ENCODE measurements at places on chromosomes 12 and 14.

- DNase-seq, result no peak
- peaks cover 86% of the 10 kb centered on the region for H3K36me3 ChIP-seq
- H3K4me3 ChIP-seq, result no peak overlapping the region
- H3K27me3 ChIP-seq, result no peaks in the 10 kb centered on the region
- H3K27ac ChIP-seq, result peak overlapping the region; percentile 22
Measured at GRCh38 chr12:123614110-123614509, 12.2 kb downstream of the DDX55 start.

- H3K4me3 ChIP-seq, result no peak overlapping the region
- peaks cover 35% of the 10 kb centered on the region for H3K4me1 ChIP-seq
- DNase-seq, result peak; percentile 19
- H3K36me3 ChIP-seq, result peaks cover 11% of the 10 kb centered on the region
- no peaks in the 10 kb centered on the region for H3K27me3 ChIP-seq
- H3K27ac ChIP-seq, result no peak overlapping the region
Measured at GRCh38 chr14:97177016-97177415, 379.8 kb downstream of the VRK1 start.

DNA sequence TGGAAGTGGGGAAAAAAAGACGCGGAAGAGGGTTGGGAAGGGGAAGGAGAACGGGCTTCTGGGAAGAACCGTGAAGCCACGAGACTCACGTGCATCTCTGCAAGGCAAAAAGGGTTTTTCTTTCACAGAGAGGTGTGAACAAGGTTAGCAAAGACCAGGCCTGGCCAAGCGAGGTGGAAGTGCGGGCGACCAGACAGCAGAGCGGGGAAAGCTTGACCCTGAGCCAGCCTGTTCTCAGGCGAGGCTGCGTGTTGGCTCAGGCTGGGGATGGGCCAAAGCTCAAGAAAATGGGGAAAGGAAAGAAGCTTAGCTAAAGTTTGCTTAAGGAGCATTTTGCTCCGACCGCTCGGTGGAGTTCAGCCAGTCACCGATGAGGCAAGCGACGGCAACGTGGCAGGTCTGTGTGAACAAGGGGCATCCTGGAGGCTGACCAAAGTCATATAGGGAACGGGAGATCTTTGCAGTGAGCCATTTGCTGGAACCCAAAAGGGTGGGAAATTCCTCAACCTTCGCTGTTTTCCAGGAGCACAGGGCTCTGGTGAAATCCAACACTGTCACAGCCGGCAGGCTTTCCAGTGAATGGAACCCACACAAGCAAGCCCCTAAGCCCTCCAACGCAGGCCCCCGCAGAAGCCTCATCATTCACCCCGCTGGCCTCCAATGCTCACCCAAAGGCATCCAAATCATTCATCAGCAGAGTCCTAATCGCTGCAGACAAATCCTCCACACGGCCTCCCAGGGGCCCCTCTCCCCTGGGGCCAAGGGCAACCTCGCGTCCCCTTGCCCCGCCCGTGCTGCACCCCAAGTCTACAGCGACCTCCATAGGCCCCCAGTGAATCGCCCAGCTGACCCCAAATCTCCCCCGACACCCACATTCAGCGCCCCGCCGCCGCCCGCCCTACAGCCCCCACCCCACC, 754 bp downstream of the ZNF605 start:
- DNase-seq, result no peak
- H3K27ac ChIP-seq, result peak overlapping the region; percentile 80
- H3K4me1 ChIP-seq, result peaks cover 12% of the 10 kb centered on the region
- no peaks in the 10 kb centered on the region for H3K27me3 ChIP-seq
- peak overlapping the region; percentile 82 for H3K4me3 ChIP-seq

DNA sequence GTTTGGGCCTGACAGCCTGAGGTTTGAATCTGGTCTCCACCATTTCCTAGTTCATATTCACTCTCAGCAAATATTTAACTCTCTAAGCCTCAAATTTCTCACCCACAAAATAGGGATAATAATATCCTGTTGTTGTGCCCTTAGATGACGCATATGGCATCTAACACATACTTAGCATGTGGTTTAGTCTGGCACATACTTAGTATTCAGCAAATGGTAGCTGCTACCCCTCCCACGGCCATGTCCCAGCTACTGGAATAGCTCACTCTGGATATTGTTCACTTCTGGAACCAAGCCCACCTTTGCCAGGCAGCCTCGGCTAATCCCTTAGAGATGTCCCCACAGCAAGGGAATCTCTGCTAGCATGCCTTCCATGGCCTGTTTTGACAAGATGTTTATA, 53.3 kb downstream of the BICD1 start:
- no peak for DNase-seq
- H3K27me3 ChIP-seq, result peaks cover 2% of the 10 kb centered on the region
- H3K4me1 ChIP-seq, result no peaks in the 10 kb centered on the region
- no peak overlapping the region for H3K27ac ChIP-seq

GRCh38 chr12:66823857-66824570, 145.1 kb upstream of the GRIP1 start:
- no peak for DNase-seq
- no peak overlapping the region for H3K4me3 ChIP-seq
- no peaks in the 10 kb centered on the region for H3K27me3 ChIP-seq
- peaks cover 3% of the 10 kb centered on the region for H3K4me1 ChIP-seq
- no peaks in the 10 kb centered on the region for H3K36me3 ChIP-seq
- no peak overlapping the region for H3K27ac ChIP-seq

DNA sequence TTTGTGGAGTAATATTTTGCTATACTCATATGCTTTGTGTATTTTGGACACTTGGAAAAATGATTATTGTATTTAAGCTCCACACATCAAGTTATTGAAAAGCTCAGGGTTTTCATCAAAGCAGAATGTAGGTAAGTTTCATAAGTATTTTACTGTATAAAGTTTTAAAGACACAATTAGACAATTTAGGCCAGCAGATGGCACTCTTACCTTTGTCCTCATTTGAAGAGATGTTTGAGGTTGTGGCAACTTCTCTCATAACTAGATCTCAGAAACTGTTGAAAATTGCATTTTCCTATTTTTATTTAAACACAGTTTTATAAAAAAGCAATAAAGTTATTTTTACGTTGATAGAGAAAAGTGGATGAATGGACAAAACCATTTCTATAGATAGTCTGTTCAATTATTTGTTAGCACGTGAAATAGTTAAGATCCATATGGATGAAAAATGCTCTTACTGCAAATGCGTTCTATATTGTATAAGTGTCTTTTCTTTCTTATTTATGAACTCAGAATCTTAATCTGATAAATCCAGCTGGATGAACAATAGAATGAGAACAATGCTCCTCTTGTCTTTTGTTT, 300.0 kb downstream of the AEBP2 start:
- no peak overlapping the region for H3K27ac ChIP-seq
- H3K4me3 ChIP-seq, result no peak overlapping the region
- no peaks in the 10 kb centered on the region for H3K4me1 ChIP-seq
- no peaks in the 10 kb centered on the region for H3K36me3 ChIP-seq

DNA sequence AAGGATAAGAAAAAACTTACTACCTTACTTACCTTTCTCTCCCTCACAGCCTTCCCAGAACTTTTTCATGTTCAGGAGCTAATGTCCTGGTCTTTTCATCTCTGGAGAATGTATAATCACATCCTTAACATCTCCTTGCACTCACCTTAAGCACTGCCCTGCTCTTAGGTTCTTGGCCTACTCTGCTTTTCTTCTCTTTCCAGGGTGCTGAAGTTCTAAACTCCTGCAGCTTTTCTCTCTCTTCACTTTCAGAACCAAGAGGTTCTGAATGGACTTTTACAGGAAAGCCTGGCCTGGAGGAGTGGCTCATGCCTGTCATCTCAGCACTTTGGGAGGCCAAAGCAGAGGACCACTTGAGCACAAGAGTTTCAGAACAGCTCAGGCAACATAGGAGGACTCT, 101.9 kb downstream of the TMTC2 start:
- no peaks in the 10 kb centered on the region for H3K27me3 ChIP-seq
- no peak overlapping the region for H3K4me3 ChIP-seq
- DNase-seq, result no peak

DNA sequence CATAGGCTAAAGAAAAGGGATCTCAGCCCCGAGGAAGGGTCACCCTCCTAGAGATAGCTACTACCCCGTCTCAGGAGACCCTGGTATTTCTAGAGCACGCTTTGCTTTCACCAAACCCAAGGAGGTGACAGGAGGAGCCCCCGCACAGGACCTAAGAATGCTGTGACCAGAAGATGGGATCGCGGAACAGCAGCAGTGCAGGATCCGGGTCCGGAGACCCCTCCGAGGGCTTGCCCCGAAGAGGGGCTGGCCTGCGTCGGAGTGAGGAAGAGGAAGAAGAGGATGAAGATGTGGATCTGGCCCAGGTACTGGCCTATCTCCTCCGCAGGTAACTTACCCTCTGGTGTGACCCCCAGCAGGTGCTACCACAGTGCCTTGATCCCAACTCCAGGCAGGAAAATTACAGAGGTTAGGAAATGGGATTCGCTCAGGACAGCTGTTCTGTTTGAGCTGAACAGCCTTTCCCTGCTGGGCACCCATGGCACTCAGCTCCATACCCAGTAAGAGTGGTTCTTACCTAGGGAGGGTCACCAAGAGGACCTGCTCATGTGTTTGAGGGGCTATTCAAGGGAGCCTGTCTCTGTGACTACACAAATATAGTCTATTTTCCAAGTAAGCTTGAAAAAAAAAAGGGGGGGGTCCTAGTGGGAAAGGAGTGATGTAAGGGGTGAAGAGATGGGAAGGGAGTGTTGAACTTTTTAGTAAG, 826 bp upstream of the NRL start:
- H3K4me3 ChIP-seq, result peak overlapping the region; percentile 98
- peaks cover 29% of the 10 kb centered on the region for H3K4me1 ChIP-seq
- peaks cover 48% of the 10 kb centered on the region for H3K36me3 ChIP-seq
- no peaks in the 10 kb centered on the region for H3K27me3 ChIP-seq
- no peak for DNase-seq

DNA sequence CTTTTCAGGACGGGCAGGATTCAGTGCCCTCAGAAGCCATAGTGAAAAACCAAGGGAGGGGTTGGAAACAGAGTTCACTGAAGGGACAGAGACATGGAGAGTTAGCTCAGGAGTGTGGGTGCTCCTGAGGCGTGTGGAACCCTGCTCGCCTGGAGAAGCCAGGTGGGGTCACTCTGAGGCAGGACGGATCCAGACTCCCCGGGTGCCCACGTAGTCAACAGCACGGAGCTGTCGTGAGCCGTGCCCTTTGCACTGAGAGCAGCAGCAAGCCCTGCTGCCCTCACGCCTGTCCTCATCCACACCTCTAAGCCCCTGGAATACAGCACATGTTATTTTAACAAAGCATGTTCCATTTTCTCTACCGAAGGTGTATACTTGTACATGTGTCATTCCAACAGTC, 114.7 kb downstream of the FBXL14 start:
- no peak overlapping the region for H3K4me3 ChIP-seq
- H3K27me3 ChIP-seq, result no peaks in the 10 kb centered on the region
- H3K4me1 ChIP-seq, result peaks cover 3% of the 10 kb centered on the region
- H3K27ac ChIP-seq, result no peak overlapping the region
- no peak for DNase-seq
- no peaks in the 10 kb centered on the region for H3K36me3 ChIP-seq

GRCh38 chr12:67354322-67354721, 85.2 kb downstream of the CAND1 start:
- no peak overlapping the region for H3K4me3 ChIP-seq
- H3K27me3 ChIP-seq, result peaks cover 6% of the 10 kb centered on the region
- H3K27ac ChIP-seq, result peak overlapping the region; percentile 13
- no peak for DNase-seq
- no peaks in the 10 kb centered on the region for H3K36me3 ChIP-seq

GRCh38 chr12:53867216-53868012, 71.2 kb upstream of the HOXC13 start:
- H3K27me3 ChIP-seq, result peaks cover 17% of the 10 kb centered on the region
- H3K4me3 ChIP-seq, result no peak overlapping the region
- H3K36me3 ChIP-seq, result no peaks in the 10 kb centered on the region
- no peak overlapping the region for H3K27ac ChIP-seq

GRCh38 chr14:85217412-85217811, 312.5 kb upstream of the FLRT2 start:
- no peak overlapping the region for H3K4me3 ChIP-seq
- no peak for DNase-seq
- H3K4me1 ChIP-seq, result no peaks in the 10 kb centered on the region
- H3K36me3 ChIP-seq, result no peaks in the 10 kb centered on the region
- no peak overlapping the region for H3K27ac ChIP-seq

DNA sequence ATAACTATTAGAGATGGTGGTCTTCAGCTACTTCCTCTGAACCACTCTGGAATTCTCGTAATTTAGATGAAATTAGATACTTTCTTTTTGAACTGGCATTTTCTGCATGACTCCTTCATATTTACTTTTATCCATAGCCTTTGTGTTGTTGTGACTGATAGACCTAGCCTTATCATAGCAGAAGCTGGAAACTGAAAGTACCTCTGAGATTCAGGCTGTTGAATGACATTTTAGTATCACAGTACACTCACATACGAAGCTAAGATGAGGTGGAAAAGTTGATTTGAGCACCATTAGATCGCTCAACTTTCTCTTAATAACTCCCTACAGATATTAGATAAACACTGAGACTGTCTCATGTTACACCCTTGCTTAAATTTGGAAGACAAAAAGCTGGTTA, 525.1 kb upstream of the FBXO33 start:
- no peaks in the 10 kb centered on the region for H3K4me1 ChIP-seq
- DNase-seq, result no peak
- no peaks in the 10 kb centered on the region for H3K27me3 ChIP-seq
- H3K27ac ChIP-seq, result no peak overlapping the region
- no peak overlapping the region for H3K4me3 ChIP-seq

DNA sequence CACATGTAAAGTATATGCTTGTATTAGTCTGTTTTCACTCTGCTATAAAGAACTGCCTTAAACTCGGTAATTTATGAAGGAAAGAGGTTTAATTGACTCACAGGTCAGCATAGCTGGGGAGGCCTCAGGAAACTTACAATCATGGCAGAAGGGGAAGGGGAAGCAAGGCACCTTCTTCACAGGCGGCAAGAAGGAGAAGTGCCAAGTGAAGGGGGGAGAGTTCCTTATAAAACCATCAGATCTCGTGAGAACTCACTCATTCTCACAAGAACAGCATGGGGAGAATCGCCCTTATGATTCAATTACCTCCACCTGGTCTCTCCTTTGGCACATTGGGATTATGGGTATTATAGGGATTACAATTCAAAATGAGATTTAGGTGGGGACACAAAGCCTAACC, 229.5 kb upstream of the PLXNC1 start:
- peaks cover 8% of the 10 kb centered on the region for H3K4me1 ChIP-seq
- no peaks in the 10 kb centered on the region for H3K27me3 ChIP-seq
- H3K27ac ChIP-seq, result no peak overlapping the region
- H3K36me3 ChIP-seq, result no peaks in the 10 kb centered on the region
- DNase-seq, result no peak
- no peak overlapping the region for H3K4me3 ChIP-seq

DNA sequence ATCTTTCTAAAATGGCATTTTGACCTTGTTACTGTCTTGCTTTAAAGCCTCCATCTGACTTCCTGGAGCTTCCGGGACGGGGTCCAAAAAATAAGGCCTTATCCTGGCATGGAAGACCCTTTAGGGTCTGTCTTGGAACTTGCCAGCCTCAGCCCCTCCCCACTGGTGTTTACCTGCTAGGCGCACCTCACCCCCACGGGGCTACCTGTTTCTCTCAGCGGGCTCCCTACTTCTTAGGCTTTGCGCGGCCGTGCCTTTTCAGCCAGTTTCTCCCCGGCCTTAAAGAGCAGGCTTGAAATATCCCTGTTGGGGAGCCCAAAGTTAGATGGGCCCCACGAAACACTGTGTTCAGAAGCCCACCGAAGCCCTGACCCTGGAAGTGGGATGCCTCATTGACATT, 5.1 kb downstream of the RTL1 start:
- no peak overlapping the region for H3K4me3 ChIP-seq
- DNase-seq, result no peak
- no peak overlapping the region for H3K27ac ChIP-seq

- no peaks in the 10 kb centered on the region for H3K4me1 ChIP-seq
- no peak overlapping the region for H3K4me3 ChIP-seq
- H3K36me3 ChIP-seq, result no peaks in the 10 kb centered on the region
- no peak overlapping the region for H3K27ac ChIP-seq
Measured at GRCh38 chr12:83083616-83084015, 396.9 kb downstream of the TMTC2 start.

All from activated T-helper 2 cell treated with anti-CD3 and anti-CD28 coated beads, Interferon-gamma antibody, Interleukin-2, Interleukin-4, amounts not matched to agents 10 μg/mL and 5 μg/mL and 100 μg/mL, durations not matched to agents 14 hours and 24 hours and 36 hours (primary cell).